ENCODE measurements at places on chromosomes 7 and 10.

DNA sequence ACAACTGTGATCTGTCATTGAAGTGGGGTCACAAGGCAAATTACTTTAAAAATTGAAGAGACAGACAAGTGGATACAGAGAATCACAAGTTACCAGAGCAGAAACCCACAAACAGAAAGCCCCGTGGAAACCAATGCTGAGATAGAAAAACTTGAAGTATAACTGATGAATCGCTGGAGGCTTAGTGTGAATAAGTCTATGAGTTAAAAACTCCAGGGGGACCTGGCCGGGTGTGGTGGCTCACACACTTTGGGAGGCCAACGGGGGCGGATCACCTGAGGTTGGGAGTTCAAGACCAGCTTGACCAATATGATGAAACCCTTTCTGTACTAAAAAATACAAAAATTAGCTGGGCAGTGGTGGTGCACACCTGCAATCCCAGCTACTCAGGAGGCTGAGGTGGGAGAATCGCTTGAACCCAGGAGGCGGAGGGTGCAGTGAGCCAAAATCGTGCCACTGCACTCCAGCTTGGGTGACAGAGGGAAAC, 69.7 kb upstream of the ZNRF2 start:
- DNase-seq: no peak

DNA sequence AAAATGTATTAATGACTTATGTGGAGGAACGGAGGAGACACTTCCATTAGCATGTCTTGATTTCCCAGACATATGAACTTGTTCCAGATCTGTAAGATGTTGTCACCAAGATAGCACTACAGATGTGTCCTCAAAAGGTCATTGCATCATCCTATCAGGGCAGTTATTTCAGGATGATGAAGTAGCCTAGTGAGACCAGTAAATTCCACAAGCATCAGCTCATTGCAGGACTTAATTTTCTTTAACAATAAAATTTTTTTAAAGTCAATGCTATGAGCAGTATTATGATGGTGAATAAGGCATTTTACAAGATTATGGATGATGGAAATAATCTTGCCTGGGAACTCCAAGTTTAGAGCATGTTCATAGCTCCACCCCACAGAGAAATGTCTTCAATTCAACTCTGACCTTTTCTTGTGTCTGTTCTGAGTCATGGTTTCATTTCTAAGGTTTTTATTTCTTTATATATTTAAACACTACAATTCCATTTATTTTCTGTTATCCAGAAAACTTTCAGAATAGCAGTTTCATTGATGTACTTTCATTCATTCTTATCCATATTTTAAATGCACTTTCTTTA, 1203.3 kb upstream of the CELF2 start:
- DNase-seq: no peak

- no peak for DNase-seq
Measured at GRCh38 chr7:104133238-104133637, 74.6 kb downstream of the ORC5 start.

DNA sequence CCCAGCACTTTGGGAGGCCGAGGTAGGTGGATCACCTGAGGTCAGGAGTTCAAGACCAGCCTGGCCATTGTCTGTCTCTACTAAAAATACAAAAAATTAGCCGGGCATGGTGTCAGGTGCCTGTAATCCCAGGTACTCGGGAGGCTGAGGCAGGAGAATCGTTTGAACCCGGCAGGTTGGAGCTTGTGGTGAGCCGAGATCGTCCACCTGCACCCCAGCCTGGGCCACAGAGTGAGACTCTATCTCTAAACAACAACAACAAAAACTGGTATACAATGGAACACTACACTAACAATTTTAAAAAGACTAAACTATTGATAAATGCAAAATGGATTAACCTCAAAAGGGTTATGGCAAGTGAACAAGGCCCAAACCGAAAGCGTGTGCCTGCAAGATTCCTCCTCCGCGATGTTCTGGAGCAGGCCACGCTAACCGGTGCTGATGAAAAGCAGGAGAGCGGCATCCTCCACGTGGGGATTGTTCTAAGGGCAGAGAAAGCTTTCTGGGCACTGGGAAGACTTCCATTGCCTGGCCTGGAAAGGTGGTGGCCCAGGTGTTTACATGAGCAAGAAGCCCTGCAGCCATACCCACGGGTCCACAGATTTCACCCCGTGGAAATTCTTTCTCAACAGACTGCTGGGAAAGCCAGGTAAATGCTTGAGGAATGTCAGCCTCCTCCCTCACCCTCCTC, 53.8 kb downstream of the PDGFA start:
- no peak for DNase-seq

GRCh38 chr7:41122256-41122987, 580.5 kb downstream of the INHBA start:
- DNase-seq: no peak

- DNase-seq: no peak
Measured at GRCh38 chr10:126872768-126873167, 32.5 kb upstream of the DOCK1 start.
